ENCODE measurements at places on chromosomes 1 and 21.

DNA sequence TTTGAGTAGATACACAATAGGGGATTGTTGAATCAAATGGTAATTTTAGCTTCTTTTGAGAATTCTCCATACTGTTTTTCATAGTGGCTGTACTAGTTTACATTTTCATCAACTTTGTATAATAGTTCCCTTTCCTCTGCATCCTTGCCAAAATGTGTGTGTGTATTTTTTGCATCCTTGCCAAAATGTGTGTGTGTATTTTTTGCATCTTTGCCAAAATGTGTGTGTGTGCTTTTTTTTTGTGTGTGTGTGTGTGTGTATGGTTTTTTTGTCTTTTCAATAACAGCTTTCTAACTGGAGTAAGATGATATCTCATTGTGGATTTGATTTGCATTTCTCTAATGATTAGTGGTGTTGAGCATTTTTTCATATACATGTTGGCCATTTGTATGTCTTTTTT is 105.4 kb downstream of the ATP6V1G3 start:
- no peak for DNase-seq

- peak; percentile 44 for DNase-seq
Measured at GRCh38 chr1:61318319-61319125, 236.2 kb downstream of the NFIA start.

DNA sequence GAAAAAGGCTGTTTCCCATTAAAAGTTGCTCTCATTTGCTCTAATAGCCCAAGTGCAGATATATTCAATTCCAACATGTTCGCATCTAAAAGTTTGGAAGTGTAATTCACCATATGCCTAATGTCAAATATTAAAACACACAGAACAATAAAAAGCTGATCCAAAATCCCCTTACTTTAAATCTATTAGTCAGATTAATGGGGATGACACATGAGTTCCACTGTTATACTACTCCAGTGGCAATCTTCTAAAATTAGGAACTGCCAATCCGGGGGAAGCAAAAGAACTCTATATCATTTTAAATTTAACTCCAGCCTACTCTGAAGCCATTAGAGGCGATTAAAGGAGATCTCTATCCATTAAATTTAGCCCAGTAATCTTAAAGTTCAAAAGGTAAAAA is 317.1 kb downstream of the NTNG1 start:
- no peak for DNase-seq

- DNase-seq: peak; percentile 22
Measured at GRCh38 chr21:14602382-14602958, 56.4 kb upstream of the SAMSN1 start.

GRCh38 chr1:27356619-27357280 is 10.0 kb downstream of the MAP3K6 start:
- no peak for DNase-seq

DNA sequence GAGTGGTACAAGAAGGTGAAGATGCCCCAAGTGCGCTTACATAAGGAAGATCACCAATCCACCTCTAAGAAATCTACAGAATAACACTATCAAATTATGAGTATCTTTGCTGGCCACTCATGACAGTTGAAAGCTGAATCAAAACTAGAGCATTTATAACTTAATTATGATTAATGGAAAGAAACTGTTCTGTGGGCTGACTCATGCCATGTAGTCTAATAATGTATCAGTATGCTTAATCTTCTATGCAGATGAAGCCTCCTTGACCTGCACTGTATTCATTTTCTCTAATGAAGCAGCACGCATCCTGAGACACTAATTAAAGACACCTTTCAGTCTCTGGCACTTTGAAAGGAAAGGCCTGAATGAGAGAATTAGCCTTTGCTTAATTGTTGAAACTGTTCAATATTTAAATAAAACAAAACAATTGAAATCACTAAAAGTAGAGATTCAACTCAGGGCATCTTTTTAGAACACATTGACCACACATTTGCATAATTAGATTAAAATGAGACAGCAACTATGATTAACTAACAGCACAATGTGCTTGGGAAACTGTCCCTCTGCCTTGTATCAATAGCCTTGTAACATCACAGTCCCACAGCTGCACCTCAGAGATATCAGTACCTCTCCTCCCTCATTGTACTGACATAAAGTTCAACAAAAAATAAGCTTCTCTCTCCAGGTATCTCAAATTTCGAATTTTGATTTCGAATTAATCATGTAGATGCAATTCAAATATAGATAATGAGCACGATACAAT is 105.6 kb downstream of the NTPCR start:
- DNase-seq: no peak

- DNase-seq: peak; percentile 17
Measured at GRCh38 chr21:39208624-39209333, 25.5 kb upstream of the PSMG1 start.
